Osteocyte (in vitro differentiated cells): ENCODE measurements at places on chromosomes 3 and 15. TPM values are rescaled to one million over a fixed set of nuclear protein-coding genes. Genes with fewer than 3 reads are reported as not detected.

RTP3 gene
- not detected in 2 replicates for total RNA-seq

IQCF6 gene
- not detected in 2 replicates for total RNA-seq

SERINC4 gene
- total RNA-seq = not detected in 2 replicates

PIERCE2 gene
- total RNA-seq = 3.0 TPM in 2 replicates
